ENCODE measurements at places on chromosomes 7 and 10. TPM values are rescaled to one million over a fixed set of nuclear protein-coding genes. Genes with fewer than 3 reads are reported as not detected.

DNA sequence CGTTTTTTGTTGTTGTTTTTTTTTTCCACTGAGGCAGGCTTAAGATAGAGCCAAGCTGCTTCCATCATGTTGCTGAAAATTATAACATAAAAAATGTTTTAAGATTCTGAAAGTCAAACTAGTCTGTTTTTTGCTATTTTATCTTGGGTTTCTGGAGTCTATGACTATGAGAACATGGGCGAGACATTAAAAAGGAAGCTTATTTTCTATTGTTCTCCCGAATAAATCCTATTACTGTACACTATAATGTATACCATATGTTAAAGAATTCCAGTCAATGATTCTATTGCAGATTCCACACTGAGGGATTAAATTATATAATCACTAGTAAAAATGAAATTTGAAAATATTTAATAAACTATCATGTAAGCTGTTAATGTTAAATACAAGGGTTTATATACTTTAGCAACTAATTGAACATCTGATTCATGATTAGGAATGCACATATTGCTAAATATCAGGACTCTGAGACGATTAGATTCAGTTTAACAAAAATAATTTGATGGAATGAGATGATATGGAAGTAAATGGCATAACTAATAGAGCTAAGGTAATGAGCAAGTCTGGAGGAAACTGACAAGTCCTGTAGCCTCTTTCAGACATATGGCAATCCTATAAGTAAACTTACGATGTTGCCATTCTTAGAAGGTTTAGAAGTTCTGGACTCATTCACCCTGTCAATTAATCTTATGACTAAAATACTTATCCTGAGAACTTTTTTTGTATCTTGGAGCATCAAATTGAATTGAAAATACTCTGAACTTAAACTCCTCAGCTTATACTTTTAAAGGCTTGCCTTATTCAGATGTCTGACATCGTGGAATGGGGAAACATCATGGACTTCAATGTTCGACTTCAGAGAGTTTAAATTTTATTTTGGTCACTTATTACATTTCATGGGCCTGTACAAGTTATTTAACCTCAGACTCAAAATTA, 294.8 kb upstream of the DGKB start:
- DNase-seq: no peak

GRCh38 chr7:26663874-26664273, 200.5 kb downstream of the SKAP2 start:
- DNase-seq: no peak

DNA sequence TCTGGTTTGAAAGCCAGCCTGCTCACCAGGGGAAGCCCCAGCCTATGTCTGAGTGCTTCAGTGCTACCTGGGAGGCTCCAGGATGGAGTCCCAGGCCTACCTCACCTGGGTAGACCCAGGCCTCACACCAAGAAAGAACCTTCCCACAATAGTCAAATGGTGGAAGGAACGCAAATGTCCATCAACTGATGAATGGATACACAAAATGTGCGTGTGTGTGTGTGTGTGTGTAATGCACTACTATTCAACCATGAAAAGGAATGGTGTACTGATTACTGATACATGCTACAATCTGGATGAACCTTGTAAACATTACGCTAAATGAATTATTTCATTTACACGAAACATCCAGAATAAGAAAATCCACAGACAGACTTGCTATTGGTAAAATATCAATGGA, 15.2 kb upstream of the ADRB1 start:
- no peak for DNase-seq

GRCh38 chr7:126535176-126535575, 717.6 kb downstream of the GRM8 start:
- DNase-seq: no peak

- no peak for DNase-seq
These were observed 1.9 kb upstream of the CYP26A1 start for GRCh38 chr10:93071674-93072224.

GRCh38 chr7:17010637-17011300, 129.0 kb upstream of the AGR3 start:
- DNase-seq: no peak

- DNase-seq: no peak
These were observed 23.4 kb downstream of the MCMBP start for GRCh38 chr10:119849031-119849789.

DNA sequence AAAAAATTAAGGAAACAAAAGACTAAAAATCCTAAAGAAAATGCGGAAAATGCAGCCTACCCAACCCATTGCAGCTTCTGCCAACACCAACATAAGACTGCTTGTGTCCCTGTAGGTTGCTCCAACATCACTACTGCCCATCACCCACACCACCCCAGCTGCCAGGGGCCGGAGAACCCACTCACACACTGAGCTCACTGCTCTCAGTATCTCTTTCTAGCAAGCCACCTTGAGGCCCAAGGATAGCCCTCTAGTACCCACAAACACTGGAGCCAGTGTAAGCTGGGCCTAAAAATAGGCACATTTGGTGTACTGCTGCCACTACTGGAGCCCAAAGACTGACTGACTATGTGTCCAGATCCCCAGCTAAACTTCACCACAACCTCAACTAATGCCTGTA, 67.3 kb downstream of the MEST start:
- no peak for DNase-seq

LDB3 gene
- not detected for total RNA-seq

DNA sequence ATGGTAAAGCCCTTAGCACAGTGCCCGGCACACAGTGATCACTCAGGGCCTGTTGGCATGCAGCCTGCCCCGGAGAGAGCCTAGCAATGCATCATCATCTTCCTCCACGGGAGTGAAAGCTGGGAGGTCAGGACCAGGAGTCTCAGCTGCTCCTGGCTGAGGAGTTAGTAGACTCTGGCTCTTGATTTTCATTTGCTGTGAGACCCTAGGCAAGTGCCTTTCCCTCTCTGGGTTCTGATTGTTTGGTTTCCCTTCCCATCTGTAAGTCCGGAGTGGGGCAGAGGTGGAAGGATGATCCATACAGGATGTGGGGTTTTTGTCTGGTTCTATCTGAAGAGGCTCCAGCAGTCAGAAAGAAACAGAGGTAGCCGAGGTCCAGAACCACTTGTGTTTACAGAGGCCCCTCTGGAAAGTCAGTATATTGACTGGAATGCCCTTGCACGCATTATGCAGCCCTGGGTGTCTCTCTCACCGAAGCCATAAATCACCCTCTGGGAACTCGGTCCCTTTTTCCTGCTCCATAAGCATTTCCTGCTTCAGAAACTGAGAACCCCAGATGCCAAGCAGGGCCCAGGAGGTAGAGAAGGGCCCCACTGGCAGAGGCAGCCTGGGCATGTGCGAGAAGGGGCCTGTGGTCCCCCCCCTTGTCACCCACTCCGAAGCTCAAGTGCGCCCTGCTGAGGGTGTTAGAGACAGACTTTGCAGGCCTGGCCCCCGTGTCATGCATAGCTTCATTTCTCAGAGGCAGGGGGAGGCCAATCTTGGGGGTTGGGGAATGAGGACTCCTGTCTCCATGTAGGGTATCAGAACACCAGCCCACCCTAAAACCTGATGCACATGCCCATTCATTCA, 8.5 kb downstream of the UNC5B start:
- DNase-seq: no peak

DNA sequence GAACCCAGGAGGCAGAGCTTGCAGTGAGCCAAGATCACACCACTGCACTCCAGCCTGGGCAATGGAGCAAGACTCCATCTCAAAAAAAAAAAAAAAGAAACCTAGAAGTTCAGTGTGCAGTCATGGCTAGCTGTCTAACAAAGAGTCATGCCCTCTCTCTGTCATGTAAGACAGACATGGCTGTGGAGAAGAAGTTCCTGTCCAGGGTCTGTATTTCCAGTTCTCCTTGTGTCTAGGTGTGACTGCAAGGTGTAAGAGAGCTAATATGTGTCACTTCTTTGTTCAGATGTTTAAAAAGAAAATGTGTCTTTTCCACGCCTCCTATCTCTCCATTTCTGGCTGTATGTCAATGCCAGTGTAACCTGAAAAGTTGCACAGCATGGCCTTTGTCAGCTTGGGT, 139.5 kb downstream of the NRCAM start:
- no peak for DNase-seq

COL1A2 gene
- 0.32 TPM for total RNA-seq

DNA sequence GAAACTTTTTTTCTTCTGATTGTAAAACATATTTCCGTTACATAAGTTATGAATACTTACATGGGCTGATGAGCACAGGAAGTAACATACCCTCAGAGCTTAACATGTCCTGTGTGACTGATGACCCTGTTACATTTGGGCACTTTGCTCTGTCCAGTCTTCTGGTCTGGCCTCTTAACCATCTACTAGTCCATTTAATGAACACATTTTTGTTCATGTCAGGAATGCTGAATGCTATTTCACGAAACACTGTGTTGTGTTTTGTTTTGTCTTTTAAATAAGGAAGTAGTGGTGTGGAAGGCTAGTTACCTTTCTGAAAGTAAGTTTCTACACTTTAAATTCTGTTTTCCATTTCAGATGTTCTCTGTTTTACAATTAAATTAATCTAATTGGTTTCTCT, 77.7 kb downstream of the RBM33 start:
- no peak for DNase-seq

RASA4B gene
- 24.0 TPM for total RNA-seq

- no peak for DNase-seq
These were observed 47.3 kb downstream of the ITGA8 start for GRCh38 chr10:15672469-15672868.

GRCh38 chr7:131224996-131225395, 102.7 kb upstream of the MKLN1 start:
- DNase-seq: no peak

GRCh38 chr7:137931823-137932222, 70.1 kb downstream of the CREB3L2 start:
- DNase-seq: no peak

SORBS1 gene
- 0.79 TPM for total RNA-seq

GRCh38 chr10:24721229-24722106, 2.2 kb downstream of the ARHGAP21 start:
- no peak for DNase-seq

- DNase-seq: no peak
These were observed 633.8 kb upstream of the IGFBP3 start for GRCh38 chr7:46554688-46555422.

DNA sequence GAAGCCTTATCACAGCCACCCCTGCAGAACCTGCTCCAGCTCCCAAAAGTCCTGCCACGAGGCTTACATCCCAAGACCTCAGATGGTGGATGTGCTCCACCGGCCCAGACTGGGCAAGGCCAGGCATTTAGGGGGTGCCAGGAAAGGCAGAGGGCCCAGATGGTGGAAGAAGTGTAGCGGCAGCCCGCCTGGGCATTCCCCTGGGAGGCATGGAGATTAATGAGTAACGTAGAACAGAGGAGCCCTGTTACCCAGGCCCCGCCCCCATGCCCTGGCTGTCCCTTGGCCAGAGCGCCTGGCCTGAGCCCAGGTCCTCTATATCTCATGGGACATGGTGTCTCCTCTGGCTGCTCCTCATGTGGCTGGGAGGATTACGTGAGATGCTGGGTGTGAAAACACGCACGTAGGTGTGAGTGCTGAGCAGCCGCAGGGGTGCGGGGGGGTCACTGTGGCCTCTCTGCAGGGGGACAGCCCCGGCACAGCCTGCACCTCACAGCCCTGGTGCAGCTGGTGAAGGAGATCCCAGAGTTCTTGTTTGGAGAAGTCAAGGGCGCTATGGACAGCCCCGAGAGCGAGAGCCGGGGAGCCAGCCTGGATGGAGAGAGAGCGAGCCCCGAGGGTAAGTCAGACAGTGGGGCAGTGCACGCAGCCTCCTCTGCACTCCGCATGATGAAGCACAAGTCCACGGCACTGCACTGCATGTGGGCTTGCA, 52.9 kb downstream of the ZNF467 start:
- DNase-seq: no peak

GRCh38 chr10:28722065-28722803, 44.9 kb downstream of the BAMBI start:
- DNase-seq: no peak

SPDYE6 gene
- total RNA-seq: not detected
